ENCODE measurements at places on chromosomes 3 and 15. TPM values are rescaled to one million over a fixed set of nuclear protein-coding genes. Genes with fewer than 3 reads are reported as not detected.

Gene TAGLN3
- 2.1 TPM for polyA plus RNA-seq

Gene REC114
- not detected for polyA plus RNA-seq

Gene ETV5
- polyA plus RNA-seq, result 29.8 TPM

Gene SLC24A5
- polyA plus RNA-seq, result 0.52 TPM

Gene DMXL2
- 49.2 TPM for polyA plus RNA-seq

Gene SMAD6
- 23.0 TPM for polyA plus RNA-seq

Gene GPR62
- polyA plus RNA-seq, result 0.49 TPM

Gene DGKG
- 0.78 TPM for polyA plus RNA-seq

Gene UNC13C
- polyA plus RNA-seq, result 8.2 TPM

Gene RARB
- polyA plus RNA-seq, result 51.1 TPM

Gene LYZL4
- not detected for polyA plus RNA-seq

Gene BUB1B
- 27.7 TPM for polyA plus RNA-seq

Gene C3orf49
- 0.32 TPM for polyA plus RNA-seq

Gene CHRFAM7A
- polyA plus RNA-seq, result 1.6 TPM

Gene MBD4
- 51.1 TPM for polyA plus RNA-seq

Gene ILDR1
- polyA plus RNA-seq, result 8.1 TPM

Gene C3orf85
- polyA plus RNA-seq, result 19.0 TPM

Gene LTF
- 2.8 TPM for polyA plus RNA-seq

Gene BFSP2
- polyA plus RNA-seq, result 0.50 TPM

Gene SUCNR1
- polyA plus RNA-seq, result 7.6 TPM

Gene CALML4
- polyA plus RNA-seq, result 36.5 TPM

Gene FGF7
- 31.2 TPM for polyA plus RNA-seq

Gene CCR3
- polyA plus RNA-seq, result 0.08 TPM

Gene ZMYND10
- polyA plus RNA-seq, result 3.3 TPM

Gene CNTN4
- 27.7 TPM for polyA plus RNA-seq

Gene P2RY14
- 0.85 TPM for polyA plus RNA-seq

Gene CFAP92
- polyA plus RNA-seq, result 1.8 TPM

Gene DNASE1L3
- 14.0 TPM for polyA plus RNA-seq

Gene MYO5A
- polyA plus RNA-seq, result 8.9 TPM

Gene MESP1
- 0.43 TPM for polyA plus RNA-seq

Gene TNFSF10
- polyA plus RNA-seq, result 44.3 TPM

Gene GP5
- polyA plus RNA-seq, result 0.72 TPM

Gene LAMB2
- polyA plus RNA-seq, result 365 TPM

Gene CLEC3B
- polyA plus RNA-seq, result 22.8 TPM

Gene TKT
- polyA plus RNA-seq, result 106 TPM

Gene IQCF5
- not detected for polyA plus RNA-seq

Gene RARRES1
- polyA plus RNA-seq, result 11.3 TPM

Gene CFAP44
- polyA plus RNA-seq, result 17.7 TPM

Gene PLA2G4D
- polyA plus RNA-seq, result 0.04 TPM

Gene SPTBN5
- 1.5 TPM for polyA plus RNA-seq

Gene CLRN1
- polyA plus RNA-seq, result not detected

Gene C2CD4A
- 0.18 TPM for polyA plus RNA-seq

Gene CMTM8
- polyA plus RNA-seq, result 11.9 TPM

Gene SEMA6D
- 31.9 TPM for polyA plus RNA-seq

Gene GDPGP1
- 3.8 TPM for polyA plus RNA-seq

Gene DUOXA2
- polyA plus RNA-seq, result not detected

Gene C2CD4B
- polyA plus RNA-seq, result 0.46 TPM

Gene ZNF621
- 23.5 TPM for polyA plus RNA-seq
